ENCODE measurements at places on chromosomes 1 and 21. TPM values are rescaled to one million over a fixed set of nuclear protein-coding genes. Genes with fewer than 3 reads are reported as not detected.

The PLA2G2A gene
- total RNA-seq, result not detected

The NCAM2 gene
- not detected for total RNA-seq

The PM20D1 gene
- 0.29 TPM for total RNA-seq

The CFAP74 gene
- not detected for total RNA-seq

The ABCA4 gene
- not detected for total RNA-seq

The RAB42 gene
- not detected for total RNA-seq

The RORC gene
- total RNA-seq, result 10.9 TPM

The S100A7A gene
- not detected for total RNA-seq

The RIMS3 gene
- total RNA-seq, result 4.0 TPM

The ELAVL4 gene
- total RNA-seq, result not detected

The HCRTR1 gene
- total RNA-seq, result not detected

The NBPF11 gene
- 6.9 TPM for total RNA-seq

The AIRE gene
- total RNA-seq, result not detected

The RBM11 gene
- total RNA-seq, result 3.1 TPM

The DEPDC1 gene
- total RNA-seq, result 24.1 TPM

The GREM2 gene
- 0.46 TPM for total RNA-seq

The IL12RB2 gene
- 90.7 TPM for total RNA-seq

The TRIM46 gene
- total RNA-seq, result 7.1 TPM

The KPRP gene
- total RNA-seq, result not detected

The RGS4 gene
- not detected for total RNA-seq

GRCh38 chr1:175204330-175204729 is 11.8 kb upstream of the KIAA0040 start:
- DNase-seq, result peak; percentile 63

DNA sequence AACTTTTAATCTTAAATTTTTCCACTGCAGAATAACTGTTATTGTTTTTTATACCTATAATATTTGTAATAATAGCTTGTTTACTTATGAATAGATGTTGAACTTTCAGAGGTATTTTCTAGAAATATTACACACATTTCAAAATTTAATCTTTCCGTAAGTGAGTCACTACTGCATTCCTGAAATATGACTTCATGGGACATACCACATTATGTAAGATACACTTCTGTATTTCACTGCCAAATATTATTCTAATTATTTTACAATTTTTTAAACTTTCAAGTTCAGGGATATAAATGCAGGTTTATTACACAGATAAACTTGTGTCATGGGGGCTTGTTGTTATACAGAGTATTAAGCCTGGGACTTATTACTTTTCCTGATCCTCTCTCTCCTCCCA is 2220.5 kb downstream of the NCAM2 start:
- no peak for DNase-seq

DNA sequence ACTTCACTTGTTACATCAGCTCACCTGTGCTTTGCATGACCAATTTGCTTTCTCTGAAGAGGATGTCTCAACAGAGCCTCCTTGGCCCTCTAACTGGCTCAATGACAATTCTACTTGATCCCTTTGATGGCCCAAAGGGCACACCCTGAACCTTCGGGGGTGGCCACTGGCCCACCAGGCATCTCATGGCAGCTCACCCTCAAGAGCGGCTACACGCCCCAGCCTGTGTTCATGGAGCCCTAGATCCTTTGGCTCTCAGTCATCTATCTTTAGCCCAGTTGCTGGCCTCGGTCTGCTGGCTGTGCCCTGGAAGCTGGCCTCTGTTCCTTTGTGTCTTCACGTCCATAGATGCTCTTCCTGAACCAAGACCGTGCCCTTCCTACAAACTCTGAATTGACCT is 476.7 kb downstream of the NPHP4 start:
- DNase-seq, result no peak

GRCh38 chr1:180503280-180503862 is 994 bp upstream of the ACBD6 start:
- no peak for DNase-seq

DNA sequence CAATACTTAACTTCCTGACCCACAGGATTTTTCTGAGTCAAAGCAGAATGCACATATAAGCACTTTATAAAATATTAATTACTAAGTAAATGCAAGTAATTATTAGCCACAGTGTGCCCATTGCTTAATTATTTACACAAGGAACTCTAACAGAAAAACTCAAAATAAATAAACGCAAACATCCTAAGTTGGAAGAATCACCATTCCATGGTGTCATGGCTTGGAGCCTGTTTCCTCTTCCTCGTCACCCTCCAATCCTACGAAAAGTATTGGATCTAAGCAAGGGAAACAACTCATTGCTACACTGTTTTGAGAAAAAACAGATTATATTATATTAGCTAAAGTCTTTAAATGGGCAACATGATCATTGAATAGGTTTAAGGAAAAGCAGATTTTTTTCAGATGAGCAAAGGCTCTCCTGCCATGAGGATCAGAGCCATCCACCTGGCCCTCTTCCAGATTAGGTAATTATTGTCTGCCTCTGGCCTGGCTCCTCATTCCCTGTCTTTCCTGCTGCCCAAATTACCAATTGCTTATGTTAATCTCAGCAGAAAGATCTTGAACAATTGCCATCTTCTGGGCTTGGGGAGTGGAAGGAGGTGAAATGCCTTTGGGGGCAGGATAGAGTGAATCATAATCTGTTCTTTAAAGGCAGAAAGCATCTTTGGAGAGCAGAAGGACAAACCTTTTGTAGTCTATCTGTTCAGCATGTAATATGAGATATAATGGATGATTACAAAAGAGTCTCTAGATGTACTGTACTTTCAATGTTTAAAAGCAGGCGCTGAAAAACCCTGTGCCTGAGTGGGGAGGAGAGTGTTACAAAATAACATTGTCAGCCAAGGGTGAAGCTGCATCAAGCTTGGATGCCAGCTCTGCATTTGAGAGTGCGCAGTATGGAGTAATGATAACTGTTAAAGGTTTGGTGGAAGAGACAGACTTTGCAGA is 121.2 kb downstream of the DUSP10 start:
- no peak for DNase-seq

GRCh38 chr1:9008236-9008635 is 18.0 kb downstream of the SLC2A7 start:
- no peak for DNase-seq

GRCh38 chr1:103250441-103250861 is 142.1 kb upstream of the COL11A1 start:
- DNase-seq, result no peak

- no peak for DNase-seq
Observed at GRCh38 chr1:192225266-192225665, 67.0 kb downstream of the RGS18 start.

- no peak for DNase-seq
Observed at GRCh38 chr1:20742671-20743070, 10.2 kb upstream of the SH2D5 start.

DNA sequence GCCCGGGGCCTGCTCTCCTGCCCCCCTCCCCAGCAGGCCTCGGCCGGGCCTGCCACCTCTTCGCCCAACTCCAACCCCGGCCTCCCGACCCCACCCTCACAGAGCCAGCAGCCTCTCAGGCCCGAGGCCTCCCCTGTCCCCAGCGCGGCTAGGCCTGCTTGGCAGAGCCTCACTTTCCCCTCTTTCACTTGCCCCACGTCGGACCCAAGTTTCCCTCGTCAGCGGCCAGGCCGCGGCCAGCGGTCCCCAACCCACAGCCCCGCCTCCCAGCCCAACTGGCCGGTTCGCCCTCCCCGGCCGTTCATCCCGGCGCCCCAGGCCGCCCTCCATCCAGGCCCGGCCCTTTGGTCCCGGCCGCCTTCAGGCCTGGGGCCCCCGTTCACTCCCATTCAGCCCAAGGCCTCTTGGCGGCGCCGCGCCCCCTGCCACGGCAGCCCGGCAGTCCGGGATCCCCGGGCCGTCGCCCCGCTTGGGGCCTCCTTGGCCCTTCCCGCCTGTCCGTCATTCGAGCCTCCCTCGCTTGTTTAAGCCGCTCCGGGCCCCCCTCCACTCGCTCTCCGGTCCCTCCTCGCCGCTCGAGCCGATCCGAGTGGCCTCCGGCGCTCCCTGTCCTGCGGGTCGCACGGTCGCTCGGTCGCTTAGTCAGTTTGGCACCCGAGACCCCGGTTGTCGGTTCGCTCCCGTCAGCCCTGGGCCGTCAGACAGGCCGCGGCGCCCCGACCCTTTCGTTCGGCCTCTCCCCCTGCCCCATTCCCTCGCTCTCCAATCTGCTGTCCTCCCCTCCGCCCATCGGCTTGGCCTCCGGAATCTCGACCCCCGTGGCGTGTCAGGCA is 1.4 kb downstream of the LRRC41 start:
- DNase-seq, result peak; percentile 69

- no peak for DNase-seq
Observed at GRCh38 chr1:157168015-157168414, 29.8 kb upstream of the ETV3 start.

DNA sequence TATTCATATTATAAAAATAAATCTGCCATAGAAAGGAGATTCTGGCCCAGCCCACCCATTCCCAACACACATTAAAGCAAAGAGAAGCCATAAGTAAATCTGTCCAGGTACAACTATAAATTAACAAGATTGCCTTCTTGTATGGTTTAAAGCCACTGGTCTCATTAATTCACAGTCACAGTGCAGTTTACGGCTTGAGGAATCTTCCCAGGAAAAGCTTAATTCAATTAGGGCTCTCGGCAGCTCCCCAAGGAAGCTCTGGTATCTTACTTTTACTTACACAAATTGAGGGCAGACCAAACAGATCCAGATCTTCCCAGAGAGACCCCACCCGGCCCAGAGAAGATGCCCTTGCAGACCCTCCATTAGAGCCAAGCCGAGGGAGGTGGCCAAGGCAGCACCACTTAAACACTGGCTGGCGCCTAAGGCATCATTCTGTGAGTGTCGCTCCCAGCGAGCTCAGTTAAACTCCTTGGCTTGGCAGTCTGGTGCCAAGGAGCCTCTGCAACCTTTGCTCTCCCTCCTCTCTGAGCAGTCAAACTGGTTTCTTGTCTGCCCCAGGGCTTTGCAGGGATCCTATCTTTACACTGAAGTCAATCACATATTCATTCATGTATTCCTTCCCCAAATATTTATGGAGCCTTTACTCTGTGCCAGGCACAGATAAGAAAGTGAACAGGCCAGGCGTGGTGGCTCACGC is 10.7 kb downstream of the SLC9A1 start:
- DNase-seq, result no peak

GRCh38 chr1:92853299-92853698 is 21.5 kb downstream of the RPL5 start:
- DNase-seq, result no peak

DNA sequence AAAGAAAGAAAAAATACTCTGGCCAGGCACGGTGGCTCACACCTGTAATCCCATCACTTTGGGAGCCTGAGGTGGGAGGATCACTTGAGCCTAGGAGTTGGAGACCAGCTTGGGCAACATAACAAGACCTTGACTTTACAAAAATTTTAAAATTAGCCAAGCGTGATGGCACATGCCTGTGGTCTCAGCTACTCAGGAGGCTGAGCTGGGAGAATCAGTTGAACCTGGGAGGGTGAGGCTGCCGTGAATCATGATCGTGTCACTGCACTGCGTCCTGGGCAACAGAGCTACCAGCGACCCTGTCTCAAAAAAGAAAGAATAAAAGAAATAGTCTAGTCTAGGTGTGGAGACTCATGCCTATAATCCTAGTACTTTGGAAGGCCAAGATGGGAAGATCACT is 22.3 kb downstream of the RRP1B start:
- DNase-seq, result no peak

GRCh38 chr1:38829368-38829767 is 30.2 kb downstream of the RRAGC start:
- no peak for DNase-seq

DNA sequence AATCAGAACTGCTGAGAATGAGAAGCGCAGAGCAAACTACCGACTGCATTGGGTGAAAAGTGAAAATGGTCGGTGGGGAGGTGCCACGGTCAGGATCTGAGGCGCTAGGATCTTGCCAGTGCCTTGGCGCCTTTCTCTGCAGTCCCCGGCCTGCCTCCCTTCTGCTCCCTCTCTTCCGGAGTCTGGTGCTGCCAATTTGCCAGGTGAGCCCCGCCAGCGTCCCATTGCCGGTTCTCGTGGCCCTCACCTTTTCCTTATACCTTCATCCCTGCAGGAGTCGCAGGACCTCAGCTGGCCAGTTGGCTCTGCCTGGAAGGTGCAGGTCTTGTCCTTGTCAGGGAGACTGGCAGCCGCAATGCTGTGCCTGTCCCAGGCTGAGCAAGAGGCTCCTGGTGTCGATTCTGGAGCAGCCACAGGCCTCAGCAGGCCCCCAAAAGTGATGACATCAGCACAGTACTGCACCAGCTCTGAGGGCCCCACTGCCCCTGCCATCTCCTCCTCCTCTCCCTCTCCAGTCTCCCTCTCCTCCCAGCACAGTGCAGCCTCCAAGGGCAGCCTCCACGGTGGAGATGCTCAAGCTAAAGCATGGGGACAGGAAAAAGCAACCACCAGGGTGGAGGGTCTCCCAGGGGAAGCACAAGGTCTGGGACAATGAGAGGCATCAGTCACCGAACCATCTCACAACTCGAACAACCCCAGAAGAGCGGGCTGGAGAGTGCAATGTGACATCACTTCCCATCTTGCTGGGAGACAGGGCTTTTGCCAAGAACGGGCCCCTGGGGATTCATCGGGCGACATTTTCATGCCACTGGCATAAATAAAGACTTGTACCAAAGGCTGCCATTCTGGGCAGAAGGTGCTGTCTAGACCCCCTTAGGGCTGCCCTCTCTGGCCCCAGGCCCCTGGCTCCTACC is 37.1 kb upstream of the H6PD start:
- DNase-seq, result no peak

DNA sequence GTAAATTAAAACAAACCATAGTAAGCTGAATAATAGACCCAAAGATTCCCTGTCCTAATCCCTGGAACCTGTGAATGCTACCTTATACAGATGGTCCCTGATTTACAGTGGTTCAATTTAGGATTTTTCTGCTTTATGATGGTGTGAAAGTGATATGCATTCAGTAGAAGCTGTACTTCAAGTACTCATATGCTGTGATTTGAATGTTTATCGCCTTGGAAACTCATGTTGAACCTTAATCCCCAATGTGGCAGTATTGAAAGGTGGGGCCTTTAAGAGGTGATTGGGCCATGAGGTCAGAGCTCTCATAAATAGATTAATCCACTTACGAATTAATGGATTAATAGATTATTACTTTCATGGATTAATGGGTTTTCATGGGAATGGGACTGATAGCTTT is 10.6 kb upstream of the RRP15 start:
- DNase-seq, result no peak

DNA sequence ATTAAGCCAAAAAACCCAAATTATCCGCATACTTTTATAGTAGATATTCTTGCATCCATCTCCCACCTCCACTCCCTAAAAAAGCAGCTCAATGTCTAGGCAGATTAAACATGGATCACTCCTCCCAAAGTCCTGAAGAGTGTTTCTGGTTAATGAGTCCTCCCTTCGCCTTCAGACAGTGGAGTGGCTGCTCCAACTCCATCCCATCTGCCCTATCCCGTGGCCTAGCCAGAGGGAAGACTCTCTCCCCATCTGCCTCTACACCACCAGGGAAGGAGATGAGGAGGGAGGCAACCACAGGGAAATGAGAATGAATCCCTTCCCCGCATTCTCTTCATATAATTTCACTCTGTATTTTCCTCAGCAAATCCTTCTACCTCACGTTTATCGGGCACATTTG is 103.8 kb downstream of the SLC45A1 start:
- no peak for DNase-seq

- no peak for DNase-seq
Observed at GRCh38 chr1:70083519-70083918, 121.9 kb downstream of the LRRC40 start.

GRCh38 chr1:23367451-23367790 is 2.2 kb downstream of the ZNF436 start:
- DNase-seq, result no peak

GRCh38 chr1:55611123-55611522 is 396.0 kb upstream of the USP24 start:
- DNase-seq, result no peak
